ENCODE measurements at places on chromosomes 5 and 9. TPM values are rescaled to one million over a fixed set of nuclear protein-coding genes. Genes with fewer than 3 reads are reported as not detected.

The MSX2 gene
- 5.6 TPM for total RNA-seq

The SPINK4 gene
- total RNA-seq = not detected

The STPG3 gene
- not detected for total RNA-seq

The PCDHGB4 gene
- 0.79 TPM for total RNA-seq

The CYSRT1 gene
- 1.4 TPM for total RNA-seq

The LMBRD2 gene
- total RNA-seq = 7.9 TPM

The TMOD1 gene
- 0.26 TPM for total RNA-seq

The MEF2C gene
- total RNA-seq = 0.05 TPM

The GABRA1 gene
- total RNA-seq = not detected

The CKMT2 gene
- not detected for total RNA-seq

The IDNK gene
- 19.7 TPM for total RNA-seq

The FCN2 gene
- not detected for total RNA-seq

The PCDHB14 gene
- total RNA-seq = 6.2 TPM

The PURA gene
- total RNA-seq = 24.6 TPM

The B4GALT1 gene
- total RNA-seq = 184 TPM

The DNM1 gene
- 2.0 TPM for total RNA-seq

The CEL gene
- total RNA-seq = 1.9 TPM

The PCDHA5 gene
- 0.22 TPM for total RNA-seq

The IFNA21 gene
- total RNA-seq = not detected

The SGCD gene
- not detected for total RNA-seq

The TMC1 gene
- total RNA-seq = not detected

The OGN gene
- total RNA-seq = not detected

The NPR3 gene
- total RNA-seq = 1.1 TPM

The MED22 gene
- 29.3 TPM for total RNA-seq

The GPR151 gene
- total RNA-seq = not detected

The SMIM33 gene
- not detected for total RNA-seq

The QRFP gene
- not detected for total RNA-seq

The RPS23 gene
- total RNA-seq = 2,870 TPM

The PCDHGA9 gene
- 1.3 TPM for total RNA-seq

The CD274 gene
- total RNA-seq = 2.6 TPM

The FAM221B gene
- total RNA-seq = not detected

The DBH gene
- not detected for total RNA-seq

The SCGB3A2 gene
- total RNA-seq = not detected

The TPD52L3 gene
- total RNA-seq = not detected

The HAUS6 gene
- 15.8 TPM for total RNA-seq

The CYLC2 gene
- total RNA-seq = not detected

The CER1 gene
- not detected for total RNA-seq

The NTRK2 gene
- total RNA-seq = not detected

The PCDHGB5 gene
- total RNA-seq = 5.6 TPM

The CDC20B gene
- total RNA-seq = not detected

The CD72 gene
- 1.8 TPM for total RNA-seq

The CAPSL gene
- not detected for total RNA-seq

The TGFBI gene
- 892 TPM for total RNA-seq

The UQCRQ gene
- total RNA-seq = 974 TPM

The PCDHGB2 gene
- total RNA-seq = 0.88 TPM

All from MCF 10A (cell line).